Stimulated activated CD8-positive, alpha-beta memory T cell treated with anti-CD3 and anti-CD28 coated beads, Interleukin-4, amount 100 ng/mL, for 1 hour (primary cell): ENCODE measurements at places on chromosomes 1 and 21.

DNA sequence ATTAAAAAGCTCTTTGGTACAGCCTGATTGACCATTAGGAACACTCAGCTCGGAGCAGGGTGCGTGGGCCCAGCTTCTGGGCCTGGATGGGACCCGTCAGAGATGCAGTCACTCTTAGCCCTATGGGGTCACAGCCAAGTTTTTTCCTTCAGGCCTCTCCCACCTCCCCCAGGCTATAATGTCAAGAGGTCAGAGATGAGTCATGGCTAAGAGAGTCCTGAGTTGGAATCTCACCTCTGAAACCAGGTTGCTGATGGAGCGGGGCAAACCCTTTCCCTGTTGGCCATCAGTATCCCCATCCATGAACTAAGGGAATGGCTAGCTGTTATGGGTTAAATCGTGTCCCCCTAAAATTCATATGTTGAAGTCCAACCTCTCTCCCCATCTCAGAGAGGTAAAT lies 195.9 kb upstream of the POU3F1 start:
- no peak for DNase-seq

DNA sequence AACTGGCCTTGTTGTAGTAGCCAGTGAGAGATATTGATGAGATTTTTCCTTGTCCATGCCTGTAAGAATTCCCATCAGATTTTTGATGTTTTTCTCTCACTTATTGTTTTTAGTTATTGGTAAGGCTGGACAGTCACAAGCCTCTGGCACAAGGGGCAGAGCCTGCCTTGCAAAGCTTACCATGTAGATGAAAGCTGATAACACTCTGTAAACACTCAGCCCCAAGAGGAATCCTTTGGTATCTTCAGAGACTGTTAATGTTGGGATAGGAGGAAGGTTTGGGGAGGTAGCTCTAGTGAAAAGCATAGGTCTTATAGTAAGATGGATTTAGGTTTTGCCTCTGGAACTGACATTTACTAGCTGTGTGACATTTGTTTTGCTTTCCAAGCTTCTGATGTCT lies 37.7 kb downstream of the MARK1 start:
- no peak for DNase-seq

DNA sequence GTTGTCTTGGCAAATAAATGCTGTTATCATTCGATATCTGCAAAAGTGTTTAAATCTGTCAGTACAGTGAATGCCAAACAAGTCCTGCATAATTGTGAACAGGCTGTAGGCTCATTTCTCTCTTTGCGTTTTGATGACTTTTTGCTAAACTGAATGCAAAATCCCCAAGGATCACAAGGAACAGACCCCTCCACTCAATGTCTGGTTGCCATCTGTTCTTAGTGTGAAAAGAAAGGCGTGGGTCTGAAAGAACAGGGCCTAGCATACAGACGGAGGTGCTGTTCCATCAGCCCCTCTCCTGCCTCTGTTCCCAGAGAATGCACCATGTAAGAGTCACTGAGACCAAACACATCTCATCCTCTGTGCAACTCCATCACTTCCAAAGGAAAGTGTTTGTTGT lies 40.4 kb downstream of the EIF2B3 start:
- no peak for DNase-seq

GRCh38 chr1:162671664-162672410 lies 39.6 kb downstream of the DDR2 start:
- no peak for DNase-seq

- DNase-seq, result peak; percentile 37
These were observed 3.3 kb upstream of the LSM10 start for GRCh38 chr1:36400825-36401601.

DNA sequence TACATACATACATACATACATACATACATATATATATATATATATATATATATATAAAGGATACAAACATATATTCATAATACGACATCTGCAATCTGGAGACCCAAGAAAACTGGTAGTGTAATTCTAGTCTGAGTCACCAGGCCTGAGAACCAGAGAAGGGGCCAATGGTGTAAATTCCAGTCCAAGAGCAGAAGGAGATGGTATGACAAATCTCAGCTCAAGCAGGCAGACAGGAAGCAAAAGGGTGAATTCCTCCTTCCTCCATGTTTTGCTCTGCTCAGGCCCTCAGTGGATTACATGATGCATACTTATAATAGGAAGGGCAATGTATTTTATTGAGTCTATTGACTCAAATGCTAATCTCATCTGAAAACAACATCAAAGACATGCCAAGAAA lies 1060.4 kb upstream of the TMPRSS15 start:
- no peak for DNase-seq

DNA sequence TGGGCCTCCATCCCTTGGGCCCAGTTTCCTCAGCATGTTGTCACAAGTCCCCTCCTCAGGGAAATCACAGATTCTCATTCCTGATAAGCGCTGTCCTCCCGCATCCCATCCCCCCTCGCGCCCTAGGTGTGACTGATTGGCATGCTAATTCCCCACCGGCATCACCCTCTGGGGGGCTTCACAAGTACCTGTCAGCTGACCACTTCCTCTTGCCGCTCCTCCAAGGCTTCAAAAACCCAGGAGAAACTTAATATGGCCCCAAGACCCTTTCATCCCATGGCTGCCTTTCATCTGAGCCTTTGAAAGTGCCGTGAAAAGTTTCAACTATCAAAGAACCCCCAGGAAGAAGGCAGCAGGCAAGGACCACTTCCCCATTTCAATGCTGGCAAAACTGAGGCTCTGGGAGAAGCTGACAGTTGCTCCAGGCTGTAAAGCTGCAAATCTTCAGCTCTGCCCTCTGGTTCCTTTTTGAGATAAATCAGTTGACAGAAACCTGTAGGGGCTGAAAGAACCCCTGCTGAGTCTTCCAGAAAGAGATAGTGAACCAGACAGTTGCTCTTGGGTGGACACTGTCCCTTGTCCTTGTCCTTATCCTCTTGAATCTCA lies 12.8 kb upstream of the MIXL1 start:
- DNase-seq, result no peak

- DNase-seq, result no peak
These were observed 197.4 kb downstream of the RRAGC start for GRCh38 chr1:38662126-38662525.

GRCh38 chr1:228898582-228898992 lies 163.3 kb downstream of the RHOU start:
- no peak for DNase-seq
